ENCODE measurements at places on chromosomes 1 and 21. TPM values are rescaled to one million over a fixed set of nuclear protein-coding genes. Genes with fewer than 3 reads are reported as not detected.

Gene NES
- not detected for total RNA-seq

Gene FGR
- total RNA-seq = 2.9 TPM

Gene FAM163A
- total RNA-seq = 0.29 TPM

Gene ST6GALNAC5
- total RNA-seq = not detected

Gene OR10J1
- total RNA-seq = not detected

Gene B3GALT6
- 23.0 TPM for total RNA-seq

Gene CFAP107
- not detected for total RNA-seq

Gene TNNI3K
- not detected for total RNA-seq

Gene BRDT
- total RNA-seq = not detected

Gene LAMC1
- total RNA-seq = 0.49 TPM

Gene XCL1
- 0.64 TPM for total RNA-seq

Gene KIAA1614
- 0.12 TPM for total RNA-seq

Gene FCRL6
- total RNA-seq = 0.41 TPM

Gene PLPPR5
- total RNA-seq = not detected

Gene CHI3L2
- total RNA-seq = 1.7 TPM

Gene AADACL3
- not detected for total RNA-seq

Gene SLC5A3
- total RNA-seq = 33.4 TPM

Gene NHLH1
- total RNA-seq = 0.41 TPM

Gene TRIM45
- 0.20 TPM for total RNA-seq

Gene ANKRD65
- total RNA-seq = not detected

Gene KCNJ9
- total RNA-seq = not detected

Gene VPS45
- total RNA-seq = 38.5 TPM

Gene GCSAML
- total RNA-seq = not detected

Gene MATN1
- total RNA-seq = 0.12 TPM

Gene NAXE
- total RNA-seq = 49.5 TPM

Gene CASQ2
- not detected for total RNA-seq

Gene KRTAP10-6
- total RNA-seq = not detected

Gene AIDA
- total RNA-seq = 60.7 TPM

Measured in CD4-positive, alpha-beta memory T cell (primary cell).